ENCODE measurements at places on chromosomes 5 and 9.

GRCh38 chr9:117224695-117225094 is 190.2 kb downstream of the ASTN2 start:
- peak; percentile 76 for DNase-seq

GRCh38 chr9:130570208-130570607 is 9.2 kb upstream of the FUBP3 start:
- no peak for DNase-seq

GRCh38 chr5:42573386-42573785 is 150.1 kb downstream of the GHR start:
- no peak for DNase-seq

DNA sequence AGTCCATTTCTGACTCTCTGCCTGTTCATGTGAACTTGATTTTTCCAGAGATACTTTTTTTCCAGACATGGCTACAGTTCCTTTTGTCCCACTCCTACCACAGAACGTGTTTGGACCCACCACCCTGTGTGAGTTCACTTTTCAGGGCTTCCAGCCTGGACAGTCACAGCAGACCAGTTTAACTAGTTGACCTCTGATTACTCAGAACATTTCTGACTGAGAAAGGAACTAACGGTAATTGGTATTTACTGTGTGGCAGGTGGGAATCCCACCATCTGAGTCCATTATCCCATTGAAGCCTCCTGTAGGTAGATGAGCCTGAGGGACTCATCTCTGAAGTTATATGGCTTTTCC is 210.1 kb downstream of the GOLPH3 start:
- no peak for DNase-seq

DNA sequence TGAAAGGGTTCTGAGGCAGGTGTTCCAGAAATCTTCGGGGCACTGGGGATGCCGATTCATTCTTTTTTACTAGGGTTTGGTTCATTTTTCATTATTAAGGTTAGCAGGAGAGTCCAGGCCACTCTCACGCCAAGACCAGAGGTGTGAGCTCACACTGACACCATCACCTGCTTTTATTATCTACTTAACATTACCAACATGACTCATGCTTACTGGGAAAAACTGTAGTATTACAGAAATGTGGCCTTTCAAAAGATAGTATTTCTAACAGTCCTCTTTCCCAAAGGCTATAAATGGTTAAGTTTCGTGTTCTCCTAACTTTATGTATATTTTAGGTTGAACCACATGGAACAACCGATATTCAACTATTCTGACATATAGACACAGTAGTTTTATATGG is 222.1 kb downstream of the ROR2 start:
- DNase-seq: no peak

DNA sequence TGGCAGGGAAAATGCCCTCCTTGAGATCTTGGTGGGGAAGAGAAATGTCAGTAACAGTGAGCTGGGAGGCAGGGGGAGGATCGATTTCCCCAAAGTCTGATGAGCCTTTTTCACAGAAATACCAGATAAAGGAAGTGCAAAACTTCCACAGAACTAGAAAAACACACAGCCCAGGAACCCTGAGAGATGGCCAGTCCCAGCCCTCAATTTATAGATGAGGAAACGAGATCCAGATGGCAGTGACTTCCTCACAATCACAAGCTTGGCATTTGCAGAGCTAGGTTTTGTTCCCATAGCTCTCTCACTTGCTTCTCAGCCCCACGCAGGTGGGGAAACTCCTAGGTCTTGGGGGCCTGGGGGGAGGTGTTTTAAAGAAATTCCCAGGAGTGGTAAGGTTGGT is 3.8 kb upstream of the GGTA1 start:
- DNase-seq: no peak

- no peak for DNase-seq
These were observed 9.0 kb upstream of the SUSD3 start for GRCh38 chr9:93049491-93049890.

GRCh38 chr9:94799578-94800264 is 73.2 kb downstream of the AOPEP start:
- DNase-seq: no peak

DNA sequence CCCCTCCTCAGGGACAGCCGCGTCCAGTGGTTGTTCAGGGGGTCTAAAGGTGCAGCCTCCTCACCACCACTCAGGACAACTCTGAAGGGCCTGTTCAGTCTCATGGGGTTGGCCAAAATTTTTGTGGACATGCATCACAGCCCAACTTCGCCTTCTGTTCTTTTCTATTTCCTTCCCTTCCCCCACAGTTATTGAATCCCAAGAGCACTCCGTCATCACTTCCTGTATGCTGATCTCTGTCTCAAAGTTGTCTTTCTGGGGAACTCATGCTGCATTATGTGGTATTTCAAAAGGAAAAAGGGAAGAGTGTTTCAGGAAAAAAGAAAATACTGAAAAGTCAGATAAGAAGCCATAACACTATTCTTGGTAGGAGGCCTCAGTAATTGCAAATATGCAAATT is 355.4 kb downstream of the CAAP1 start:
- no peak for DNase-seq

DNA sequence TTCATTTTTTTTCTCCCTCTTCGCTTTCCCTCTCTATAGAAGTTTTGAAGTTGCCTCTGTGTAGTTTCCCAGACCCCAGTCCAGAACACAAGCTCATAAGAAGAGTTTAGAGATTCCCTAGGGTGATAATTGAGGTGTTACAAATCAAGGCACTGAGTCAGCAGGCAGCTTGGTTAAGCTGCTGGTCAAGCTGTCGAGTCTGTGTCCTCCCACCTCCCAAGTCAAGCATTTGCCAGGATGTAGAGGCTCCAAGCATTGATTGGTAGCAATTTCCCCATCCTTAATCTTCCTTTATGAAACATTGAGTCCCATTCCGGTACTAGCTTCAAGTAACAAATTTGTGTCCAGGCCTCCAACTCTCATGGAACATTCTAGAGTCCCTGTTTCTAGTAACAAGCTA is 47.5 kb upstream of the SLC1A1 start:
- DNase-seq: no peak

GRCh38 chr5:72954389-72954788 is 1.5 kb upstream of the FCHO2 start:
- DNase-seq: no peak

GRCh38 chr5:10653751-10654400 is 90.0 kb downstream of the ANKRD33B start:
- no peak for DNase-seq

DNA sequence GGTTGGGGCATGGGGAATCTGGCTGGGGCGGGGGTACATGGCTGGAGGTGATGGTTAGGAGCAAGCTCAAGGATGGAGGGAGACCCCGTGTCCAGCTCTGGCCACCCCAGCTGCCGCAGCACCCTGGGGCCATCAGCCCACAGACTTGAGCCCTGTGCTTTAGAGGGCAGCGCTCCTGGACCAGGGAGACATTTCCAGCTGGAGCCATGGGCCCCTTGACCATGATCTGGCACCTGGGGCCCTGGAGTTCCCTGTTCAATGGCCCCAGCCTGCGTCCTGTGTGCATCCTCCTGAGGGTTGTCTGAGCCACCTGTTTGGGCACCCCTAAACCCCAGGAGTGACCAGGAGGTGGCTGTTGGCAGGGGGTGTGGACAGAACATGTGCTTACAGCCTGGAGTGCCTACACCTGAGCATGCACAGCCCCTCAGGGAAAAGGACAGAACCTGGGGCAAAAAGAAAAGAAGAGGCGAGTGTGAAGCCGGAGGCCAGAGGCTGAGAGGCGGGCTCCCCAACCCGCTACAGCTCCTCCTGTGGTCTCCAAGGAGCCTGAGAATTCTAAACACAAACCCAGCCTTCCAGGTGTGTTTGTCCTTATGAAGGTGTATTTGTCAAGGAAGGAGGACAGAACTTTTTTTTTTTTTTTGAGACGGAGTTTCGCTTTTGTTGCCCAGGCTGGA is 126.7 kb downstream of the C9orf50 start:
- DNase-seq: no peak

DNA sequence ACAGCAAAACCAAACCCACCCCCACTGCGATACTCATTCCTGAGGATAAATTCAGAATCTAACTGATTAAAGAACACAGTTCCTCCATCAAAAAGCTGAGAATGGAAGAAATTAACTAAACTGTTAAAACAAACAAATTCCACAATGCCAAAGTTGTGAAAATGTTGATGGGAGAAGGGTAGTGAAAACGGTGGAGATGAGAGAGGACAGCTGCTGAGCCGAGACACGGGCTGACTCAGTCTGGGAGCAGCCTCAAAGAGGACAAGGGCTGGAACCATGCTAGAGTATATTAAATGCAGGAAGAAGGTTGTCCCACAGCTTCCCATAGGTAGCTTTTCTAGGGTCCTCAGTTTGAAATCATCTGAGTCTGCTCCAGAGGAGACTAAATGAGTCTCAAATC is 14.3 kb downstream of the ADAMTS12 start:
- no peak for DNase-seq

DNA sequence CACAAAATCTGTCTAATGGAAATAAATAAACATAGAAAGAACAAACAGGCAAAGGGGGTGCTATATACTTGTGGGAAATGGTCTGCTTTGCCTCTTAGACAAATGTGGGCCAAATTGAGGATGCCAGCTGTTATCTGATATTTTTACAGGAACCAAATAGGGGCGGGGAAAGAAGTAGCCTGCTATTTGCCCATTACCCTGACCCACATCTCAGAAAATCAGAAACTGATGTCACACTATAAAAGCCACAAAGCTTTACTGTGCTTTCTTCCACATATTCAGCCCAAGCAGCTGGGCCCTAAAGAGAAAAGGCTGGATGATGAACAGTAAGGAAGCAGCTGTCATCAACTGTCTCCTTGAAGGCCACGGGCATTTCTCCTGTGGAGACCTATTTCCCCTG is 97.3 kb downstream of the ELAVL2 start:
- no peak for DNase-seq

DNA sequence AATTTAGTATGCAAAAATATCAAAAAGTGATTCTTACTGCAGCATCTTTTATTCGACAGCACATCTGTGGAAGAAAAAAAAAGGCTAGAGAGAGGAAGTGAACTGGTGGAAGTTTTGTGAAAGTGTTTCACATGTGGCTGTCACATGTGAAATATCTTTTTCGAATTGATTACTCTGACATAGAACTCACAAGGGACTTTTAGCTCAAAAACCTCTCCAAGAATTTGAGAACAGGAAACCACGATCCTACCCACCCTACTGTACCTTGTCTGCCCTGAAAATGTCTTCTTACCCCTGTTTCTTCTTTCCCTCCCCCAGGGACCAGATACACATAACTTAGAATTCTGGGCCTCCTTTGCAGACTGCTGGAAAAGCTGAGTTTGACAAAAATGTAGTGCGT is 106.5 kb upstream of the PRRC1 start:
- DNase-seq: no peak

- DNase-seq: no peak
These were observed 25.7 kb upstream of the TENT4A start for GRCh38 chr5:6687505-6687904.

GRCh38 chr5:119512277-119512676 is 60.0 kb downstream of the HSD17B4 start:
- no peak for DNase-seq

DNA sequence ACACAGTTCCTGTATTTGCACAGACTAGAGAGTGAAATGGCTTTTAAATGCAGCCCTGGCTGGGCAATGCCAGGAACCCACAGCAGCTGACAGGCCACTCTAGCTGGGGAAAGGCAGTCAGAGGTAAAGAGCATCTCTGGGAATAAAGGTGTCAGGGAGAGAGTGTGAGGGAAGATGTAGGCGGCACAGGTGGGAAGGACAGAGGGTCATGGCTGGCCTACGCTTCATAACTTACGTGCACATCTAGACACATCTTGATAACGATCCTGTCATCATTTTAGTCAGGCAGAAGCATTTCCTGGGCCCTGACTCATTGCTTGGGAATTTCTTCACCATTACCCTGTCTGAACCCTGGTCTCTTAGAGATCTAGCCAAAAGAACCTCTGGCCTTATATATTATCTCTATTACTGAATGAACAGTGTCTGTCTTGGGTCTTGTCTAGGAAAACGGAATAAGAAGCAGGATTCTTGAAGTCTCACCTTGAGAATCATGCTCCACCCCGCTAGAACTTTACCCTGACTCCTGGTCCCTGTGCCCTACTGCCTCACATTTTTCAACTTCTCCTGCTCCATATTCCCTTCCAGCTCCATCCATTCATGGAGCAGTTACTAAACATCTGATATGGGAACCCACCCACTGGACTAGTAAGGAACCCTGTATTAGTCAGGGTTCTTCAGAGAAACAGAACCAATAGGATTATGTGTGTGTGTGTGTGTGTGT is 106.4 kb upstream of the ELL2 start:
- DNase-seq: no peak

- DNase-seq: no peak
These were observed 7.0 kb upstream of the WHRN start for GRCh38 chr9:114511978-114512874.

- no peak for DNase-seq
These were observed 688 bp upstream of the PLPPR1 start for GRCh38 chr9:101027733-101028345.

DNA sequence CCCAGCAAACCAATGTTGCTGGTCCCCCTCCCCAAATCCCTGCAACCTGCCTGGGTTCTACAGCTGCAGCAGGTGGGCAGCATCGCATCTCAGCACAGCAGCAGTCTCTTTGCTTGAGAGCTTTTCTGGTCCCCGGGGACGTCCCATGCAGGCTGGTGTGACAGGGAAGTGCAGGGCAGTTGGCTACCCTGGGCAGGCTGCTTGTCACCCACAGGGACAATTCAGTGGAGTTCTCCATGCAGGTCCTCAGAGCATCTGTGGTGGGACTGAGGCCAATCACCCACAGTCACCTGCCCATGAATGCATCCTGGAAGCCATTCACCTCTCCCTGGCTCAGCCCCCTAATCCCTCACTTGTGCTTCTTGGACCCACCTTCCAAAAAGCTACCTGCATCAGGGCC is 43.9 kb upstream of the SEMA4D start:
- no peak for DNase-seq

- no peak for DNase-seq
These were observed 62.1 kb downstream of the PCSK1 start for GRCh38 chr5:96370976-96371375.

GRCh38 chr9:121992571-121993212 is 100.4 kb downstream of the TTLL11 start:
- peak; percentile 66 for DNase-seq

- no peak for DNase-seq
These were observed 297.6 kb downstream of the KDM4C start for GRCh38 chr9:7055171-7055903.

DNA sequence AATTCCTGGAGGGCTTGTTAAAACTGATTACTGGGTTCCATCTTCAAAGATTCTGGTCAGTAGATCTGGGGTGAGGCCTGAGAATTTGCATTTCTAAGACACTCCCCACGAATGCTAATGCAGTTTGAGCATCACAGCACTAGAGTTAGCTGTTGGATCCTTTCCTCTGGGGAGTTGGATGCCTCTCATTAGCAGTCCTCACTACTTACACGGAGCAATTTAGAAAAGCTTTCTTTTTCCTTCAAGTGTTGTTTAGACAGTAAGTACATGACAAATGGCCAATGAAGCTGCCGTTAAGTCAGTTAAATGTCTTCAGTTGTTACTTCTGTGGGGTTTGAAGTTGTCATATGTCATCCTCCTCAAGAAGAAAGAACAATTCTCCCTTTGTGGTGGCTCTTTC is 74.9 kb upstream of the HMHB1 start:
- no peak for DNase-seq

GRCh38 chr5:68067291-68067690 is 148.3 kb upstream of the PIK3R1 start:
- DNase-seq: no peak

- no peak for DNase-seq
These were observed 27.0 kb downstream of the ANGPTL2 start for GRCh38 chr9:127095411-127095810.

All from NCI-H748 treated with DMSO at 0.1 percent for 48 hours (cell line).